ENCODE measurements at places on chromosomes 1 and 21. TPM values are rescaled to one million over a fixed set of nuclear protein-coding genes. Genes with fewer than 3 reads are reported as not detected.
A peak's percentile ranks its signal among the peaks of the same experiment; 100 is the strongest.

DNA sequence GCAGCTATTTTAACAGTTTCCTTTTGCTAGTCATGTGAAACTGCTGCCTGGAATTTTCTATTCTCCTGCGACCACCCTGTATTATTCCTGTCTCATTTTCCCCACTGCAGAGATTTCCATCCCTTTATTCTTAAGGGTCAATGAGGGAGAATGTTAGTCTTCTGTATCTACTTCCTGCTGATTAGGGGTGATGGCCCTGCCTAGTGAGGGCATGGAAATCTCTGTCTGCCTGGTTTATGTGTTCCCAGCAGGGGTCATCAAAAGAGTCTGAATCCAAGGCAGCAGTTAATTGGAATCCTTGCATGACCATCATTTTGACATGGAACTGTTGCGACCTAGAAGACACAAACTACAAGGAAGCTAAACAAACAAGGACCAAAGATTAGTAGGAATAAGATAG, 325.2 kb downstream of the PLPP3 start:
- DNase-seq: no peak

GRCh38 chr1:3188150-3188971, 119.4 kb downstream of the PRDM16 start:
- DNase-seq: no peak

DNA sequence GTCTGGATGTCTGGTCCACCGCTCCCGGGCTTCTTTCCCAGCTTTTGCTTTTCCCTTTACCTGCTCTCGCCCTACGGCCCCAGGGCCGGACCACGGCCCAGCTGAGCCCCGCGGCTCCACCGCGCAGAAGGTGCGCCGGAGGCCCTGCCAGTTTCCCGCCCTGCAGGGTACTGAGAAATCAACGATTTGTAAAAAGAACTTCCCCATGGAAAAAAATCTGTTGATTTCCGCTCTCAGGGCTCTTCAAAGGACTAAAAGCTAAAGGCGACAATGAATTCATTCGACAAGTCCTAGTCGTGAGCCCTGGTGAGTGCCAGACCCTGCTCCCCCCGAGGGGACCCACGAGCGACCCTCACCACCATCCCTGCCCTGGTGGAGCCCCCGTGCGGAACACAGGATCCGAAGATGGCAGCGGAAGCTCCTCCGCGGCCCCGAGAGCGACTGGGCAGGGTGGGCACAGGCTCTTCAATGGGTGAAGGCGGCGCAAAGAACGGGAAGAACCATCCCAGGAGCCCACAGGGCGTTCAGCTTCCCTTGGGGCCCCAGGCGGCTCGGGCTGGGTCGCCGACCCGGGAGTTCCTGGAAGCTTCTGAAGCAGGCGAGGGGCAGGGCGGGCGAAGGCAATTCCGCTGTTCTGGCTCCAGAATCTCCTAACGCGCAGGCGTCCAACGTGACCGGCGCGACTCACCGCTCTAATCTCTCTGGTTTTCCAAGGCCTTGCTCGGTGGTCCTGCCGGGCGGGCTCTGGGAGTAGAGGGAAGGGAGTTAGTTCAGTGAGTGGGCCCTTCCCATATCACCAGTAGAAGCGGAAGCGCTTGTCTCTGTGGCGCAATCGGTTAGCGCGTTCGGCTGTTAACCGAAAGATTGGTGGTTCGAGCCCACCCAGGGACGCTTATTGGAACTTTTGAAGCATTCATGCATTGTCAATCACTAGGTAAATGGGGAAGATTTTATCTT, 6.6 kb upstream of the RNU1-2 start:
- DNase-seq: peak; percentile 83

Gene RPS27
- 7,600 TPM for polyA plus RNA-seq

Gene RWDD3
- polyA plus RNA-seq: 21.9 TPM

- no peak for DNase-seq
Observed at GRCh38 chr21:45505416-45506021, 36.7 kb downstream of the SLC19A1 start.

GRCh38 chr1:201360901-201361651, 16.4 kb downstream of the TNNT2 start:
- DNase-seq: no peak

DNA sequence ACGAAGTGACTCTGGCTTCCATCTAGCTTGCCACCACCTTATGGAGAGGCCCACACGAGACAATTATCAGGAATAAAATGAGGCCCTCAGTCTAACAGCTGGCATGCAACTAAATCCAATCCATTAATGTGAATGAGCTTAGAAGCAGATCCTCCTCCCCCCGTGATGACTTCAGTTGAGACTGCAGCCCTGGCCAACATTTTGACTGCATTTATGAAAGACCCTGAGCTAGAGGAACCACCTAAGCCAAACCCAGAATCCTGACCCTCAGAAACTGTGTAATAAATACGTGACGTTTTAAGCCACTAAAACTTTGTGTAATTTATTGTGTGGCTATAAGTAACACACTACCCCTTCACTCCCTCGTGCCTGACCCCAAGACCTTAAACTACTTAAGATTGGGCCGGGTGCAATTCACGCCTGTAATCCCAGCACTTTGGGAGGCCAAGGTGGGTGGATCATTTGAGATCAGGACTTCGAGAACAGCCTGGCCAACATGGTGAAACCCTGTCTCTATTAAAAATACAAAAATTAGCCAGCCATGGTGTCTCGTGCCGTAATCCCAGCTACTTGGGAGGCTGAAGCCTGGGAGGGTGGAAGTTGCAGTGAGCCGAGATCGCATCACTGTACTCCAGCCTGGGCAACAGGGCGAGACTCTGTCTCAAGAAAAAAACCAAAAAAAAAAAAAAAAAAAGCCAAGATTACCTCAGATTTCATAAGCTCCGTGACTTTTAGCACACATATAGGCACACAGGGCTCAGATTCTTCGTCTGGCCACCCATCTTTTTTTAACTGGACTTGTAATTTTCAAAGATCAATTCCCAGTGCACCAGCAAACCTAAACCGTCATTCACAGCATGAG, 72.5 kb downstream of the ENAH start:
- DNase-seq: no peak

GRCh38 chr1:17185485-17185860, 19.5 kb upstream of the PADI1 start:
- DNase-seq: no peak

DNA sequence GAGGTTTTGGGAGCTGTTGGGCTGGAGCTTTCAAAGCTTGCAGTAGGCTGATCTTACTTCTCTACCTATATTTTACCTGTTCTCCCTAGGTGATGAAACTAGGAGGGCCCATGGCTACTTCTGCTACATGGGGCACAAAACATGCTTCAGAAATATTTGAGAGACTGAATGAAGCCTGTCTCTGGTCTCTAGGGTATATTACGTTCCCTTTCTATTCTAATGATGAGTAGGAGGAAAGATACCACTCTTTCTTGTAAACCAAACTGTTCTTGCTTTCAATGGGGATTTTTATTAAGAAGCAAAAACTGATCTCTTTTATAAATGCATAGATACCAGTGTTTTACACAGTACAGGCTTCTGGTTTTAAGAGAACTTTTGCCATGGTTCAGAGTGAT, 103.1 kb downstream of the GALNT2 start:
- no peak for DNase-seq

DNA sequence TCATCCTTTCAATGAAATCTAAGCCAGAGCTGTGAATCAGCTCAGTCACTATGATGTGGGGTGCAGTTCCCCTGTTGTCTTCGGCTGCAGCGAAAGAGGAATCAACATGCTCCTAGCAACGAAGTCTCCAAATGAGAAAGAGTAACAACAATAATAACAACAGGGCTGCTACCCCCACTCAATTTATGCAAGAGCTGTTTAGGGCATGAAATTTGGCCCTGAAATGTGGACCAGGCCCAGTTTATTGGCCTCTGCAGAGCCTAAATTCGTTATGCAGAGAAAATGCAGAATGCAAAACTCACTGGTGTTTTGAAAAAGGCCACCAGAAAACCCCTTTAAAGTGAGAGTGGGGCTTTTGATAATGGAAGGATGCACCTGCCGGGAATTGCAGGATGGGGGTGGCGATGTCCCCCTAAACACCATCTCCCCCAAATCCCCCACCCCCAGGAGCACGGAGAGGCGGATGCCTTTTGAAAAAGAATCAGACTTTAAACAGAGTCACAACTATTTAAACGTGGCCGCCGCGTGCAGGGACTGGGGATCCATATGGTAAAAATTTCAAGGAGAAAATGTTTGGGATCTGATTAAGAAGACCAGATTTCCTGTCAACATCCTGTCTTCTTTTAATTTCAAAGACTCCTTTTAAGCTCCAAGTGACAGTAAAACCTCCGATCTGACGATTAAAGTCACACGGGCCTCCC, 1.9 kb downstream of the RUNX3 start:
- DNase-seq: peak; percentile 61

DNA sequence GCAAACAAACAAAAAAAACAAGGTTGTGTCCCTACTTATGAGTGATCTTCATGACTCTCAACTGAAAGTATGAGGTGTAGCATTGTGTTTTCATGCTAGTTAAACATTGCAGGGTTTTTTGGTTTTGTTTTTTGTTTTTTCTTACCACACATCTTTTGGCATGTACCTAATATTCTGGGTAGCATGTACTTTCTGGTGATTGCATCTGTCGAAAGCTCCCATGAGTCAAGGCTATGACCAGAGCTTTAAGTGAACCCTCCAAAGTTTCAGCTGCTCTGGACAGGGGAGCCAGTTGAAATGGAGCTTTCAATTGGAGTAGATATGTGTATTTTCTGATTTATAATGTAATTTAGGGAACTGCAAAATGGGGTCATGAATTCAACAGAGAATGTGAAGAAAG, 115.5 kb downstream of the KCNK2 start:
- DNase-seq: no peak

Gene CCDC30
- polyA plus RNA-seq: 4.4 TPM

DNA sequence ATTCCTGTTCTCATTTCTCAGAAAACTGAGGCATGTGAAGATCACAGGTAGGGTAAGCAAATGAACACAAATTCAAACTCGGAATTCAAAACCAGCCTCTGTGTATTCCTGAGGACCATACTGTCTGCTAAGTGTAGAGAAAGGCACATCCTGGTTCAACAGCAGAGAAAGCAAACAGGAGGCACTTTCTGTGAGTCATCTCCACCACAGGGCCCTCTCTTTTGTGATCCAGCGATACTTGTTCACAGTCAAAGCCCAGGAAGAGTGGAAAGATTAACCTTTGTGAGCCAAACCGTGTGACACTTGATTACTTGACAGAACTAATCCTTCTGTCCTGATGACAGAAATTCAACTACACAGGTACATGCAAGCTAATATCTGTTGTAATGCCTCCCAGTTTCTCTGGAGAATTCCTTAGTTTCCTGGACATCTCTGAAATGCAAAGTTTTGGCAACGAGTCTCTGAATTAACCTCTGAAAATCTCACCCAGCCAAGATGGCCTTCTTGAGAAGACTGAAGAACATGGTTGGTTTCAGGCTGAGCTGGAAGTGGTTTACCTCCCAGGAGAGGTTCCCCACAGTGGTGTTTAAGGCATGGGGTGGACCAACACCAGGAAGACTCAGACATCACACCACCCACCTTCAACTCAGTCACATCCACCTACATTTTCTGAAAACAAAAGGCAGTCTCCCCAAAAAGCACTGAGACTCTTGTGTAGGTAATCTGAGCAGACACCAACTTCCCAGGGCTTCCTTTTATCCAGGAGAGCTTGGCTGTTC, 98.2 kb upstream of the ERG start:
- DNase-seq: no peak

Gene BGLAP
- polyA plus RNA-seq: 3.9 TPM

DNA sequence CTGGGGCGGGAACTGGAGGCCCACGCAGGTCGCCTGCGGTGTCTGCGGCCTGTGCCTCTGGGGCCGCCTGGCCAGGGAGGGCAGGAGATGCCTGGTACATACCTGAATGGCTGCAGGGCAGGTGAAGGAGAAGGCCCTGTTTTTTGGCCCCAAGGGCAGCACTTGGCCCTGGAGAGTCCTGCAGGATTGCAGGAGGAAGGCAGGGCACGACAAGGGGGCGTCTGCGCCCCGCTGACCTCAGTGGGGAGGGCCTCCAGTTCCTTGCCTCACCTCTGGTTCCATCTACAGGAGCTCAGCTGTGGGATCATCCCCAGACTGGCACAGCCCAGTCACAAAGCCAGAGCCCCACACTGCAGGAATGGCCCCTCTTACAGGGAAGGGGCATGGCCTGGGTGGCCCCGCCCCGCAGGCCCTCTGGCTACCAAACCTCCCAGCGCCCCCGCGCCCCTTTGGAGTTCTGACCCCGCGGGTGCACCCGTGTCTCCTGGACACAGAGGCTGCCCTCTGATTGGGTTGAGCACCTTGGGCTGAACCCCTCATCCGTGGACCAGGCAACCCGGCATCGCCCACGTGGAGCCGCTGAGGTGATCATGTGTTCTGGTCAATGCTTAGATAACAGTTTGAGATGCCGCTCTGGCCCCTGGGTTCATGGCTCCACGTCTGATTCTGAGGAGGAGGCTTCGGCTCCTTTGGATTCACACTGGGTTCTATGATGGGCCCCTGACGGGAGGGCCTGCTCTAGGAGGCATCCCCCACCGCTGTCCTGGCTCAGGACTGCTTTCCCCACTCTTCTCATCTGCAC, 1.3 kb upstream of the PEX10 start:
- peak; percentile 67 for DNase-seq

- peak; percentile 73 for DNase-seq
Observed at GRCh38 chr1:205091043-205091740, 6.9 kb upstream of the TMEM81 start.

Gene SERBP1
- polyA plus RNA-seq: 113 TPM

- peak; percentile 80 for DNase-seq
Observed at GRCh38 chr1:21622466-21623315, 46.5 kb downstream of the RAP1GAP start.

DNA sequence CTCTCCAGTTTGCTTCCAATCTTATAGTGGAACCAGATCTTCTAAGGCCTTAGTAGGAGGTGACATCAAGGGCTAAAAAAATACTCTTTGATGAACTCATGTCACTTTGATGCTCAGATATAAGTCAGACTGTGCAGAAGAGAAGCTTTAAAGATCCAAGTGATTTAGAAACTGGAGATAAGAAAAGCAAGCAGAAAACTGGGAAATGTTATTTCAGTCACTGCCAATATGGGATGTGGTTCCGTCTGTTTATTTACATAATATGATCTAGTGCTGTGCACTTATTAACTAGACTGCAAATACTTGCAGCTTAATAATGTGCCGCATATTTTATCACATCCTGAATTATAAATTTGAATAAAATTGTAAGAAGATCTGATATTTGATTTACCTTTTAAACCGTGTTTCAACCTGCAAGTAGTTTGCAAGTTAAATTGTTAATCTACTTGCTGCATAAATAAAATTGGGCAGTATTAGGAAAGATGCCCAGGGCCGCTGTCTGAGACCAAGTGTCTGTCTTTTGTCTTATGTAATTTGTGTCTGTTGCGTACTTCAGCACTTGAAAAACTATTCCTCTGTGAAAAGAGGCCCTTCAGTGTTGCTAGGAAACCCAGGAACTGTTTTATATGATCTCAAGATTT, 29.6 kb downstream of the CXADR start:
- peak; percentile 41 for DNase-seq

DNA sequence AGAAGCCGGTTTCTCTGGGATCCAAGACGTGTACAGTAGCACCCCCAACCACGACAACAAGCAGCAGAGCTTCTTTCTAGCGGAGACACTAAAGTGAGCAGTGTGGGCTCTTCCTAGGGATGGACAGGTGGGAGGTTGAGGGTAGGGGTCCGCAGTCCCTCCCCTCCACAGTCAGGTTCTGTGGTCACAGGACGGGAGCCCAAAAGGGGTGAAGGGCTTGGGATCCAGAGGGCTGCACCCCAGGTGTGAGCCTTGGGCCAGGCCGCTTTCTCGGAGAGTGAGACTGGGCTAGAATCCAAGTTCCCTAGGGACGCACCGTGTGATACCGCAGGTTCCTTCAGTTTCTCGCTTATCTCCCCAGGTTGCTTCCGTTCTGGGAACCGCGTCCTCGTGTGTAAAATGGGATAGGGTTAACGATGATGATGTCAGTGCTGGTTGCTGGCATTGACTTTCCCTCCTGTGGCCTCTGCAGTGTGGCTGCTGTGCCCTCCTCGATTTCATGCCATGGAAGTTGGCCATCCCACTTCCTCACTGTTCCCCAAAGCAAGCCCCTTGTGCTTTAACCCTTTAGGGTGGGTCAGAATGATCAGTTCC, 17.3 kb upstream of the SELENON start:
- DNase-seq: peak; percentile 47
